Activated T-cell treated with anti-CD3 and anti-CD28 coated beads for 48 hours (primary cell): ENCODE measurements at places on chromosomes 3 and 15.

- DNase-seq = no peak
Observed at GRCh38 chr3:18237251-18238005, 187.7 kb downstream of the SATB1 start.

GRCh38 chr3:11400213-11400612 lies 128.0 kb downstream of the ATG7 start:
- DNase-seq = no peak

GRCh38 chr3:44666346-44666745 lies 17.8 kb downstream of the ZNF35 start:
- no peak for DNase-seq

- DNase-seq = no peak
Observed at GRCh38 chr3:81164806-81165205, 596.6 kb downstream of the GBE1 start.

DNA sequence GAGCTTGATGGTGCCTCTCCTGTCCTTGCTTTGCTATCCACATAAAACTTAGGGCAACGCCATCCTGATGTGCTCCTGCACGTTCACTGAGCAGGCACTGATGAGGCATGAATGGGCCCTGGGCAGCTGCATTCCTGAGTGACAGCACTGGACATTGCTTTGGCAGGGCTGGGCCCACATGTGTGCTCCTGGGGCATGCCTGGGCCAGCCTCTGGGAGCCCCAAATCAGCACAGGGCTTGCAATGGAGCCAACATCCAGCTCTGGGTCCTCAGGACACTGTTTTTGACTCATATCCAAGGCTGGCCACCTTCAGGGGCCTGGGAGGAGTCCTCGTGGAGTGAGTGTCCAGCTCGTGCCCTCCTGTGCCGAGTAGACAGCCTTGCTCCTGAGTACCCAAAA lies 5.9 kb upstream of the TKT start:
- no peak for DNase-seq

- no peak for DNase-seq
Observed at GRCh38 chr15:33788906-33789540, 179.3 kb upstream of the CHRM5 start.

- DNase-seq = no peak
Observed at GRCh38 chr3:154029926-154030325, 91.3 kb upstream of the ARHGEF26 start.

DNA sequence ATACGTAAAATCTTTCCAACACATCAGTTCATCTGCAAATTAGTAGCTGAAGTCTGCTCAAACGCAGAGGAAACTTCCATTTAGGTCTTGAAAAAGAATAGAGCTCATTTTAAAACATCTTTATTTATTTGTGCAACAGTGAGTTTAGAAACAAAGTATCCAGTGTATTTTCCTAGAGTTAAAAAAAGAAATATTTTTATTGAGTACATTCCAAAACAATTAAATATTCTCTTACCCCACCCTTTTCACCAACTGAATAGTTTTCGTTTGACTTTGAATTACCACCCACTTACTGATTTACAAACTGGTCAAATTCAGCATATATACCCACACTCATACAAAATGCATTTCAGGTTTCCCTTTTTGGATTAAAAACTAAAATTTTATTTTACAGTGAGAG lies 104.7 kb downstream of the ZBTB20 start:
- DNase-seq = no peak

- DNase-seq = peak; percentile 63
Observed at GRCh38 chr15:101167753-101168462, 83.9 kb downstream of the CHSY1 start.

DNA sequence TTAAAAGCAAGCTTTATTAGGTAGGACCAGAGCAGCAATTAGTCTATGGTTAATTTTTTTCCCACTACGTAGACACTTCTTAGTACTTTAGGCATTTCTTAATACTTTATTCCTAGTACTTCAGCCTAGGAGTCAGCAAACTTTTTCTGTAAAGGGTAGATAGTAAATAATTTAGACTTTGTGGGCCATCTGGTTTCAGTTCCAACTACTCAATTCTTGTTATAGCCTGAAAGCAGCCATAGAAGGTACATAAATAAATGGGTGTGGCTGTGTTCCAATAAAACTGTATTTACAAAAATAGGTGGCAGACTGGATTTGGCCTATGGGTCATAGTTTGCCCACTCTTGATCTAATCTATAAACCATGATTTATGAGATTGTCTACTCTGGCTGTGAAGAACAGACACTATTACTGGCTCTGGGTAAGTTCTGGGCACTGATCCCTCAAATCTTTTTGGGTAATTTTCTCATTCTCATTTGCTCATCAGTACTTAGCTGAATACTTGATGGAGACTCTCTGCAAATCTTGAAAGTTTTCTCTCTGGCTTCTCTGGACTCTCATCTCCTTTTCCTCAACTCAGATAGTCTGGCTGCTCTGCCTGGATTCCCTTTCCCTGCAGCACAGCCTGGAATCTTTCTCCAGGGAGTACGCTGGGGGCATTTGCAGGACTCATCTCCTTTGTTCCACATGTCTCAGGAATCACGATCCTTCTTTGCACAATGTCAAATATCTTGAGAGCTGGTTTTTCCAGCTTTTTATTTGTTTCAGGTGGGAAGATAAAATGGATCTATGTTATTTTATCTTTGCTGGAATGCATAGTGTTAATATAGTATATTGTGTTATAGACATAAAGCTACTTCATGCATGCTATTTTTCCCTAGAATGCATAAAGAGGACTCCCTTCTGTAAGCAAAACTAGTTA lies 524.8 kb upstream of the TBL1XR1 start:
- no peak for DNase-seq

DNA sequence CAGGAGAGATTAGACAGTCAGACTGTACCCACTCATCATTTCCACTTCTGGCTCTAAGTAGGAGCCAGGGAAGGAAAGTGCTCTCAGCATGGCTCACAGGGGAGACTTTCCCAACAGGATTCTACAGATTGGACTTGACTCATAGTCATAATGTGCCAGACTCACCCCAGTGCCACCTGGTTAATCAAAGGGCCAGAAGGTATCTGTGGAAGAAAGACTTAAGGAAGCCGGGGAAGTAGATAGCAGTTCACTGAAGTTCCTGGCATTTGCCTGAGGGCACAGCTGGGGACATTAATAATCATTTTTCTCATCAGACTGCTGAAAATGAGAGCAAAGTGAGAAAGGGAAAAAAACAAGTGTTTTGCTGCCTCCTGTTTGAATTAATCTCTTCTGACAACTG lies 717.5 kb downstream of the TUSC7 start:
- no peak for DNase-seq

DNA sequence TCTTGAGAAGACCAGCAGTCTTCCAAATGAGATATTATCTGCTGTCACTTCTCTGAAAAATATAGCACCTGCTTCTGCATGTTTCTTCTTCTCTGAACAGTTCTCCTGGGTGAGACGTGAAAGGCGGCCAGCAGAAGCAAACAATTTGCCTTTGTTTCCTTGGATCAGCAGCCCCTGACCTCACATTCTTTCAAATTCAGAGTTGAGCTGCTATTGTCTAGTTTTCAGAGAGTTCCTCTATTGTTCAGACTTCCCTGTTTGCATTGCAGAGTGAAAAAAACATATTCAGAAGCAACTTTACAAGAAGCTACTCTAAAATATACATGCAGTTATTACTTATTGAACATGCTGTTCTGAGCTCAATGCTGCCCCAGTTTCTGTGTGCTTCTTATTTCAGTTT lies 653.6 kb downstream of the NAALADL2 start:
- DNase-seq = no peak

- no peak for DNase-seq
Observed at GRCh38 chr3:140505213-140505612, 172.7 kb upstream of the TRIM42 start.

DNA sequence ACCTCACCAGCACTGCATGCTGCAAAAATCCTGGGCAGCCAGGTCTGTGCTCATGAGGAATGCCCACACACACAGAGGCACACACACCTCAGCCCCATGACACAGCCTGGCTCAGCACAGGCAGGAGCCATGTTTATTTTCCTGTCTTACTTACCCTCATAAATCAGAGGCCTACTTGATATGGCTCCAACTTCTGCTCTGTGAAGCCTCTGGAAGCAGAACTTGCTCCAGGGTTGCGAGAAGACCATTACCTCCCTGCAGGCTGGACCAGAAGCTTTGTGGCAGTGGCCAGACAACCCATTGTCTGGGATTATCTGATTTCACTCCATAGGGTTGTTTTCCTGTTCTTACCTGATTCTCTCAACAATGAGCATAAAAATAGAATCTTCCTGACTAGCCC lies 43.8 kb upstream of the CMTM8 start:
- no peak for DNase-seq

DNA sequence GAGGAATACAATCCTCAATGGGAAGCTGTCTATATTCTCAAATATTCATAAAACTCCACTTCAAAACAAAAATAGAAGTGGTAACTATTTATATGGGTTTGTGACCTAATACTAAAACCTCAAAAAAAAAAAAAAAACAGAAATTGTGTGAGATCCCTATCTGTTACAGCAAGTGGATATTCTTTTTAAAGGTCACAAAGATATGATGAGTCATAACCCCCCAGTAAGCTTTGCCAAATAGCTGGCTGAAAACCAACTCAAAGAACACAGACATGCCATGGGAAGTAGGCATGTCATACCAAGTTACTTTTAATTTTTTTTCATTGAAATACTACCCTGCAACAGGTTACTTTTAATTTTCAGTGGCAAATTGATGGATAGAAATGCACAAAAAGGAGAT lies 62.5 kb downstream of the CBLB start:
- no peak for DNase-seq

DNA sequence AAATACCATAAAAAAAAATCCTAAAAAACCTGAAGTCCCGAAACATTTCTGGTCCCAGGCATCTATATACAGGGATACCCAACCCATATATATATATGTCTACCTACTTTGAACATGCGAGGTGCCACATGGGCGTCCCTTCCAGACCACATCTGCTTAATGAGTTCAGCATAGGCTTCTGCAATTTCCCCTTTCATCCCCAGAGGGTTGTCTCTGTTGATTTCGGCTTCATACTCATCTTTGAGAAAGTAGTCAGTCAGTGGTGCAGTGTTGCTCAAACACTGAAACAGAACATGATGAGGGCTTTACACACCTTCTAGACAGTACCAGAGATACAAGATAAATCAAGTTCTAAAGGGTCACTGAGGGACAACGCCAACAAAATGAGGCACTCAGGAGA lies 28.6 kb upstream of the C3orf62 start:
- no peak for DNase-seq

- DNase-seq = no peak
Observed at GRCh38 chr3:197501496-197501878, 54.3 kb downstream of the BDH1 start.

DNA sequence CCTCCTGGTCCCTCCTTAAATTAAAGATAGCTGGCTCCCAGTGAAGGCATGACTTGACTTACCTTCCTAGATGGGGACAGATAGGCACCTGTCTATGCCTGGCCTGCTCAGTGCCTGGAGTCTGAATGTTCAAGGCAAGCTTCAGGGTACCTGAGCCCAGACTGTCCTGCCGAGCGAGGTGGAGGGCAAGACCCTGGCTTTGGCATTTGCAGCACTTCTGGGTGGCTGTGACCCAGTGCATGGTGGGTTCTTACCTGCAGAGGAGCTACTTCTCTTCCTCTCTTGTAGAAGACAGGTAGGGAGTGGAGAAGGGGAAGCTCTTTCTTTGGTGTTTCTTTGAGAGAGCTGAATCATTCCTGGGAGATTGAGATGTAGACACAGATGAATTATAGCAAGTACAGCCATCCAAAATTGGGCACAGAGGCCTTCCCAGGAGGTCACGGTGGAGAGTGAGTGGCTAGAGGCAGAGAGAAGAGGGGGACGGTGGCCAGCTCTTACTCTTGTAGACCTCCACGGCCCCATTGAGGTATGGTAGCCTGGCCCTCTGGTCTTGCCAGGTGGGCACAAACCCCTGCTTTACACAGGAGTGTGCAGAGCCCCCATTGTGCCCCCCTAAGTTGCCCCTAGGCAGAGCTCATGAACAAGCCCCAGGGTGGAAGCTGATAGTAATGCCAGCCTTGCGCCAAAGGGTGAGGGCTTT lies 402.5 kb upstream of the TPM1 start:
- DNase-seq = no peak

GRCh38 chr3:113002679-113003078 lies 11.9 kb downstream of the GTPBP8 start:
- DNase-seq = no peak

GRCh38 chr15:79973456-79974195 lies 2.6 kb upstream of the BCL2A1 start:
- peak; percentile 31 for DNase-seq

- DNase-seq = no peak
Observed at GRCh38 chr3:41521010-41521655, 321.8 kb downstream of the CTNNB1 start.

DNA sequence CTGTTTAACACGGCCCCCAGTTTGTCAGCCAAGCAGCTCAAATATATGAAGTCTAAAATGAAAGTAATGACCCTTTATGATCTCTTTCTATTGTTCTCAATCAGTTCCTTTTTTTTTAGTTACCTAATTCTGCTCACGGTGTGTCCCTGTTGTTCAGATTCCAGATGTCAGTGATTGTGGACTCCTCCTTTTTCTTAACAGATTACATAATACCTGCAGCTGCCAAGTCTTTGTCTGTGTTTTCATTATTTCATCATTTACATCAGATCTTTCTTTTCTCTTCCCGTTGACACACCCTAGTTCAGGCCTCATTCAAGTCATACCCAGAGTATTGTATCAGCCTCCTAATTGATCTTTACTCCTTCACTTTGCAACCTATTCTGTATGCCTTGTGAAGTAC lies 56.1 kb upstream of the SKIL start:
- DNase-seq = no peak

DNA sequence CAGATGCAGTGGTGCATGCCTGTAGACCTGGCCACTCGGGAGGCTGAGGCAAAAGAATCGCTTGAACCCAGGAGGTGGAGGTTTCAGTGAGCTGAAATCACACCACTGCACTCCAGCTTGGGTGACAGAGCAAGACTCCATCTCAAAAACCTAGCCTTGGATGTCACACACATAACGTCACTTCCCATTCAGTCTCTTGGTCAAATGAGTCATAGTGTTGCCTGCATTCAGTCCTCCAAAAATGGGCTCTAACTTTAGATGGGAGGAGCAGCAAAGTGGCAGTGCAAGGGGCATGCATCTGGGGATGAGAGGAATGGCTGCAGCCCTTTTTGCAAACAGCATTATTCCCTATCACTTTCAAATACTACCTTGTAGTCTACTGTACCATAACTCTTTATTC lies 62.9 kb upstream of the AGBL1 start:
- no peak for DNase-seq

- DNase-seq = no peak
Observed at GRCh38 chr15:78977091-78977571, 32.3 kb upstream of the CTSH start.

- DNase-seq = no peak
Observed at GRCh38 chr15:29637555-29637954, 184.7 kb downstream of the TJP1 start.
